ENCODE measurements at places on chromosomes 5 and 9. TPM values are rescaled to one million over a fixed set of nuclear protein-coding genes. Genes with fewer than 3 reads are reported as not detected.
A peak's percentile ranks its signal among the peaks of the same experiment; 100 is the strongest.

Gene NSD1
- total RNA-seq, result 112 TPM

- no peak for DNase-seq
Measured at GRCh38 chr5:113663879-113664541, 150.5 kb downstream of the YTHDC2 start.

Gene C5orf58
- not detected for total RNA-seq

Gene ADRB2
- total RNA-seq, result 6.7 TPM

GRCh38 chr9:96486386-96487028 lies 36.5 kb downstream of the HABP4 start:
- peak; percentile 80 for DNase-seq

Gene CENPH
- 2.5 TPM for total RNA-seq

GRCh38 chr5:66891184-66891925 lies 295.2 kb downstream of the MAST4 start:
- no peak for DNase-seq

Gene LHFPL2
- total RNA-seq, result 33.4 TPM

GRCh38 chr9:78294290-78295176 lies 2.4 kb upstream of the PSAT1 start:
- DNase-seq, result no peak

Gene JAKMIP2
- 14.6 TPM for total RNA-seq

Gene MUSK
- total RNA-seq, result 0.62 TPM

Gene GABRA1
- total RNA-seq, result not detected

DNA sequence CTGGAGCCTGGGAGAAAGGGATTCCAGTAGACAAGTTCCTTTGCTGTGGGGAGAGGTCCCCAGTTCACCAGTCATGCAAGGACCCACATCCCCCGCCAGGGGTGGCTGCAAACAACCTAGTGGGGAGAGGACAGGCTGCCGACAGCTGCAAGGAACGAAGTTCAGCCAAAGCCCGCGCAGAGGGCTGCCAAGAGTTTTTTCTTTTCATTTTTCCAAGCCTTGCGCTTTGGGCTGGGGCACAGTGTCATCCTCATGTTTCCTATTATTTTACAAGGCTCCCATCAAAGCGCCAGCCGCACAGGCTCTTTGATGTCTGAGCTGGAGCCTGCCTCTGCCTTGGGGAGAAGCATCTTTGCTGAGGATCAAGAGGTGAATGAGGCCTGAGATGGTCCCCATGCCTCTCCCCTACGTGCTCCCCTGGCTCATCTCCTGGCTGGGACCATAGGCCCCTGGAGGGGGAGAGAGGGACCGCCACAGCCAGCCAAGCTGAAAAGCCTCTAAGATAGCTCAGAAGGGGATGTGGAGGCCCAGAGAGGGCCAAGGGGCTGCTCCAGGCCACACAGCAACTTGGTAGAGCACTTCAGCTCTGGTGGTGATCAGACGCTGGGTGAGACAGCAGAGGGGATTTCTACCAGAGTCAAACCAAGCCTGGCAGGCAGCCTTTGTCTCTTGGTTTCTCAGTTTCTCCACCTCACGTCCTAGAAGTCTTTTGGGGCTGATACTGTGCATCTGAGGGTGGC lies 50.4 kb upstream of the SYNPO start:
- peak; percentile 87 for DNase-seq

- DNase-seq, result no peak
Measured at GRCh38 chr5:5006548-5006947, 133.6 kb upstream of the ADAMTS16 start.

Gene OLFML2A
- 110 TPM for total RNA-seq

- DNase-seq, result no peak
Measured at GRCh38 chr5:139468421-139468931, 2.3 kb upstream of the SMIM33 start.

Gene RNF224
- not detected for total RNA-seq
